ENCODE measurements at places on chromosomes 5 and 9.

GRCh38 chr9:115964710-115965347, 188.8 kb upstream of the PAPPA start:
- peak; percentile 28 for DNase-seq

GRCh38 chr9:94909250-94909894, 182.9 kb downstream of the AOPEP start:
- no peak for DNase-seq

GRCh38 chr5:86865256-86865785, 247.6 kb downstream of the COX7C start:
- DNase-seq = no peak

GRCh38 chr9:123710299-123710698, 219.6 kb downstream of the DENND1A start:
- DNase-seq = no peak

- DNase-seq = no peak
These were observed 10.1 kb upstream of the SPATA24 start for GRCh38 chr5:139413963-139414362.

GRCh38 chr9:96779089-96779488, 1.2 kb upstream of the ZNF510 start:
- no peak for DNase-seq

GRCh38 chr5:114184006-114184405, 177.9 kb upstream of the KCNN2 start:
- no peak for DNase-seq

DNA sequence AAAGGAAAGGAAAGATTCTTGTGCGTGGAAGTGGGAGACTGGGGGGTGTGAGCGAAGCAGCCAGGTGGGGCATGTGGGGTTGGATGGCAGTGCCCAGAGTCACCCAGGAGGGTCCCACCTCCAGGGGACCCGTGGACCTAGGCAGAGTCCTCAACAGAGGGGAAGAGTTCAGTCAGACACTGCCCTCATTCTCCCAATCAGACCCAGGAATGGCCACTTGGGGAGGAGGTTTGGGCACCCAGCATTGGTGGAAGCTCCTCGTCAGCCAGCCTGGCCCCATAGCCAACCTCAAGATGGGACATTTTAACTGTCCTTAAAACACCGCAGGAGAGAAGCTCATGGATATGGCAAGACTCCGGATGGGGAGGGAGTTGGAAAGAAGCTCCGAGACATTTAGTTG, 21.9 kb upstream of the LAMC3 start:
- peak; percentile 36 for DNase-seq

DNA sequence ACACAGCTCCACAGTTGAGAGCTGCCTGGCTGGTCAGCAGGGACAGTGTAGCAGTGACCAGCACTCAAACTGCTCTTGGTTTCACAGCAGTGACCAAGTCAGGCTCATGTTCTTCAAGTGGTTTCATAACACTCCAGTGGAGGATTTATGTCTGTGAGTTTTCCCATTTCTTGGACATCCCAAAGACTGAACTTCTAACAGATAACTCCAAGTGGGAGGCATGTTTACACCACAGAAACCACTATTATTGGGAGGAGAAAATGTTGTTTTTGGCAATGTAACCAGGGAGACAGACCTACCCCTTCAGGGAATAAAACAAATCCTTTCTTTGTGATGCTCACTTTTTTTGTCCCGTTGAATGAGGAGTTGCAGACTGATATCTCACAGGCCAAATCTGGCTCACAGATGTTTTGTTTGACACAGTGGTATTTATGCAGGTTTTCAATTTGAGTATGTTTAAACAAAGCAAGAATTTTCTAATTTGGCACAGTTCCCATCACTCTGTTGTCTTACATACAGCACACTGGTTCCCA, 141.5 kb downstream of the RMI1 start:
- DNase-seq = no peak

- DNase-seq = peak; percentile 66
These were observed 267.7 kb downstream of the NTRK2 start for GRCh38 chr9:84937180-84937579.

DNA sequence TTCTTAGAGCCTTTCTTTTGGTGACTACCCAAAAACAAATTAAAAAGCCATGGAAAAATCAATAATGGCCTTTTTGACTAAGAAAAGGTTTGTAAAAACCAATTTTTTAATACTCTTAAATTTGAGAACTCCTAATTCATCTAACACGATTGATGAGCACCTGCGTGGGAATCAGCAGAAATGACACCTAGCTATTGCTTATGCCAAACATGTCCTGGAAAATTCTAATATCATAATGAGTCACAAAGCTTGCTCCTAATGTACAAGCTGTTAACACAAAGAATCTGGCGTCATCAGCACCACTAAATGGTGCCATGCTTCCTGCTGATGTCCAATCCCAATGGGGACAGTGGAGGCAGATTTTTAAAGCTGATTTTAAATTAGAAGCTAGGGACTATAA, 146.2 kb upstream of the LRRTM2 start:
- no peak for DNase-seq

DNA sequence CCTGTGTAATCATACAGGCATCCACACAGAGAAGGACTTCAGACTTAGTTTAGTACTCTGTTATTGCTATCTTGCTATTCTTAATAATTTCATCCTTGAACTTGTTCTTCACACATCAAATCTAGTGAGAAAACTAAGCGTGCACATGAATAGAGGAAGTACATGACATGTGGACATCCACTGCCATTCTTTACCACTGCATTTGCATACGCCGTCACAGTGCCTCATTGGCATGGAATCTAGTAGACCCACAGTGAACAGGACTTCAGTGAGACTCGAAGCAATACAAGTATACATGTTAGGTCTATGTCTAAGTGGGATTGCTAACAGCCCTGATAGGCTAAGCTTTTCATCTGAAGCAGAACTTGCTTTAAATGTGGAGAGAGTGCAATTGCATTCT, 592.1 kb downstream of the TLE4 start:
- no peak for DNase-seq

DNA sequence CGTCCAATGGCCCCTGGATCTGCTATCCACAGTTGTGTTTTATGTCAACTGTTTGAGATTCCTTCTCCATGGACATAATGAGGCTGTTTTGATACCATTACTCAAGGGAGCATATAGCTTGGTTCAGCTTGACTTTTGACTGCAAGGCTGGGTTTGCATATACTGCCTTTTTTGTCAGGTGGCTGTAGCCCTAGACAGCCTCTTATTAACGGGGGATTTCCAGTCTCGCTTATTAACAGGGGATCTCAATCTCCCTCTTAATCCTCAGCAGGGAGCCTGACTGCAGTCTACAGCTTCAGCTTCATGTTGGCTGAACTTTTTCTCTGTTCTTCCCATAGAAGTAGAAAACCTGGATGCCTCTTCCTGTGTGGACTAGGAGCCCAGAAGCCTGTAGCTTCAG, 73.7 kb upstream of the TNC start:
- DNase-seq = no peak

- DNase-seq = no peak
These were observed 14.5 kb downstream of the APTX start for GRCh38 chr9:32986971-32987370.

DNA sequence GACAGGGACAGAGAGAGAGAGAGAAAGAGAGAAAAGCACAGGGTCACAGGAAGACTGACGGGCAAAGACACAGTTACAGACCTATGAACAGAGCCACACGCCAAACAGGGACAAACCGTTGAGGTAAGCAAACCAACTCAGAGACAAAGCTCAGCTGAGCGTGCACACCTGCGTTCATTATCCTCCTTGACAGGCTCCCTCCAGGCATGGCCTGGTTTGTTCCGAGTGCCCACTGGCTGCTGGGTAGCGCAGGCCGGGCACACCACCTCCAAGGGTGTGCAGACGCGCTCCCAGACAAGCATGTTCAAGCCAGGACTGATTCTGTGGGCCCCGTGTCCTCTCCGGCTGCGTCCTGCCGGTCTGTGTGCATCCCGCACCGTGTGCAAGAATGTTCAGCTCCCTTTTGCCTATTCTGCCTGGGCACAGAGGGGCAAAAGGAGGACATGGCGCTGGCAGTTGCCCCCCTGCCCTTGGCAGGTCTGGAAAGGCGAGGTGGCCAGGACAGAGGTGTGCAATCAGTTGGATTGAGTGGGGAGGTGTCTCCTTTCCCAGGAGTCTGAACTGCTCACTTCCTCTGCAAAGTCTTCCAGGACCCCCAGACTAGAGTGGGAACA, 467 bp upstream of the SMIM32 start:
- DNase-seq = no peak

DNA sequence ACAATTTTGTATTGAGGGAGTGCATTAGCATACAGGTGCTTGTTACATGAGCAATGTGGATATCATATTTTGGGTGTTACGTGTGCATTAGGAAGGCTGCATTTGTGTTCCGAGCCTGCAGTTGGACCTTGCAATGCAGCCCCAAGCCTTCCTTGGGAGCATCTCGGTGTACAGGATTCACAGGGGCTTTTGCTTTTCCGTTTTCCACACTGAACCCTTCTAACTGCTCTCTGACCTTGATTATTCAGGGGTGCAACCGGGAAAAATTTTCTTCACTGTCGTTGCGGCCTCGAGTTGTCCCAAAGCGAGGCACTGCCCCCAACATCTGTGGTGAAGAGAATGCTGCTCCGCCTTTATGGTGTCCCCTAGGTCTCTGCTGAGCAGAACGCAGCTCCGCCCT, 80.1 kb upstream of the PLEKHG4B start:
- DNase-seq = peak; percentile 19

DNA sequence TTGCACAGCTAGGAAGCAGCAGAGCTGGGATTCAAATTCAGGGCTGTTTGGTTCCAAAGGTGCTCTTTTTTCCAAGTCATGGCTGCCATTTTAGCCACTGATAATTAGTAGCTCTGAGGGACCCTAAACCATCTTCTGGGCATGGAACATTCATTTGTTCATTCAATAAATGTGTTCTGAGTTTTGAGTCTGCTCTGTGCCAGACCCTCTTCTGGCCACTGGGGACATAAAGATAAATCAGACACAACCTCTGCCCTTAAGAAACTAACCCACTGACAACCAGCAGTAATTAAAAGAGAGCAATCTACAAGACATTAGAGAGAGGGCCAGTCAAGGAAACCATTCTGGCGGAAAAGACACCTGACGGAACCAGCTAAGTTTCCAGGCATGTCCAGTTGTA, 2.0 kb upstream of the CPEB4 start:
- DNase-seq = no peak

DNA sequence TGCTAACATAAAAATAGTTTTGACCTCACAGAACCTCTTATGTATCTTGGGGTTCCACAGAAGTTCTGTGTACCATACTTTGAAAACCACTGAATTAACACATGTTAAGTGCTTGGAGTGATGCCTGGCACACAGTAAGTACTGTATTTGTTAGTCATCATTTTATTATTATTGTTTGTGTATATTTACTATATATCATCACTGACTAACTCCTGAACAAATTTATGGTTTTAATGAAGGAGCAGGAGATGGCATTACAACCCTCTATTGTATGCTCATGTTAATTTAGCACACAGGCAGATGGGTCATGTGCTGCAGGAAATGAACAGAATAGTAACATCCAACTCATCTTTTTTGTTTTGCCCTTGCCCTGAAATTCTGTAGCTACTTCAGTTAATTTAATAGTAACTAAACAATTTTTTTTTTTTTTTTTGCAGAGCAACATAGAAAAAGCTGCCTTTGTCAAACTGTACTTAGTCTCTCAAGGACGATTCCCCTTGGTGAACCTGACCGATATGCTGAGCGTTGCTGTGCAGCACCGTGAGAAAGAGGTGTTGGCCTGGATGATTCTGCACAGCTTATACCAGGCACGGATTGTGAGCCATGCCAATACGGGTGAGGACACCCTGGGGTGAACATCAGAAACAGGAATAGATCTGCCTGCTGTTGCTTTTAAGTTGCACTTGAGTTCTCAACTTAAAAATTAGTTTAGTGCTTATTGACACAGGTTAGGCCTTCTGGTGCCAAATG, 45.4 kb downstream of the HACD4 start:
- no peak for DNase-seq

GRCh38 chr5:55935371-55935770, 59.4 kb downstream of the IL6ST start:
- DNase-seq = no peak

DNA sequence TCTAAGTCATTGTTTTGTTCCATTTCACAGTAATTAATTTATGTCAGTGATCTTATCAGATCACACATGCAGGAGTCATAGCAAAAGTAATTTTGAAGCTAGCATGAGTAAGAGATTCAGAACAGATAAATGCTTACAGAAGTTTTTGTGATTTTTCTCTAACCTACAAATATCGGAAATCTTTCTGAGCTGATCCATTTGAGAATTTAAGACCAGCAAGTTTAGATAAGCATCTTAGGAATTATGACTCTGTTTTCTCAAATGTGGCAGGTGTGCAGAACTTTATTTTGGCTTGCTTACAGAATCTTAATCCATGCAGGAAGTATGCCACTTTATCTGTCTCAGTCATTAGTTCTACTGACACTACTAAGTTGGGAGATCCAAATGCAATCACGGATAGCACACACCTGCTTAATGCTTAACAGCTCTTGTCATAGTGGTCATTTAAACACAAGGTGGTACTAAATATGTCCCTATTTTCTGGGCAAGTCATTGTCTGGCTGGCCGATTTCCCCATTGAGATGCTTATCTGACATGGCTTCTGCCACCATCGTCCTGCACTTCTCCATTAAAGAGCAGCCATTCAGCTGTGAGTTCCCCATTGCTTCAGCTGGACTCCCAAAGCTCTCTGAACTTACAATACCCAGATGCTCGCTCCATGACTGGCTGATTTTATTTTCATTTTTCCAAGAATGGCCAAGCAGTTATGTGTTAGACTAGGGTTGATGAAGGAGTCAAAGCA, 305.4 kb upstream of the NUDT12 start:
- no peak for DNase-seq

DNA sequence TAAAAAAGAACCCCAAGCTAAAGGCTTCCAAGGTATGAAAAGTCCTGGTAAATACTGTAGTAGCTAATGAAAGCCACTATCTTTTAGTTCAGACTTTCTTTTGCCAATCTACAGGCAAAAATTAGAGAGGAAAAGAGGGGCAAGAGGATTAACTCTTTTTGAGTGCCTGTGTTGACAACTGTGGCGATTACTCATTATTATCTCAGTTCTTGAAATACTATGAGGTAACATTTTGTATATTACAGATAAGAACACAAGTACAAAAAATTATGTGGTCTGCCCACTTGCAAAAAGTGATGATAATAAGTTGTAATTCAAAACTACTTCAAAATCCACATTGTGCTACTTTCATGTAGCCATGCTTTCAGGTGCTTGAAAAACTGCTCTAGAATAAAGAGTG, 144.0 kb downstream of the DTWD2 start:
- DNase-seq = no peak

All from retina (tissue), 1 donor.